ENCODE measurements at places on chromosomes 6 and 20.

DNA sequence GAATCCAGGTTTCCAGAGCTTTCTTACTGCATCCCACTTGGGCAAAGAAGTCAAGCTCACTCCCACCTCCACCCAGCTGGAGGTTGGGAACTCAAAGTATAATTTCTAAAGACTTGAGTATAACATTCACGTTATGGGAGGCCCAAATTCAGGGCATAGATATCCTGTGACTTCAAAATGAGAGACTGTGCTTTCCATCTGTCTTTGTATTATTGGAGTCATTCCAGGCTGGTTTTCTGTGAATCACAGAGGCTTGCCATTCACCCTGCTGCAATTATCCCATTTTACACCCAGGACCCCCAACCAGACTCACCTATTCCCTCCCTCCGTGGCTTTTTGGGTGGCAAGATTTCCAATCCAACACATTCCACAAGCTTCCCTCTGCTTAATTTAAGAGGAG lies 19.3 kb upstream of the SRC start:
- no peak for DNase-seq

GRCh38 chr20:5895626-5896025 lies 54.7 kb downstream of the TRMT6 start:
- DNase-seq: no peak

DNA sequence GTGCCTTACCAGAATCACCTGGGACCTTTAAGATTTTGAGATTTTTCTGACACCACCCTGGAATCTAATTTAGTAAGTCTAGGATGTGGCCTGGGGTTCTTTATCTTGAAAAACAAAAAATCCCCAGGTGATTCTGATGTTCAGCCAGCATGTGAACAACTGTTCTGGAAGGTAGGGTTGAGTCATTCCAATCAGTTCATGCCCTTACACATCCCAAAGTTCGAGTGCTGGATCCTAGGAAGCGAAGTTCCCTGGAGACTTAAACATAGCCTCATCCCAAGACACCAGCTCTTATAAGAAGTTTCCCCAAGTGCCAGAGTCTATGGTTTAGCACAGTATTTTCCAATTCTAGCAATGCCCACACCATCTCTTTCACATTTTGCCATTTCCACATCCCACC lies 6.3 kb upstream of the TSHZ2 start:
- no peak for DNase-seq

DNA sequence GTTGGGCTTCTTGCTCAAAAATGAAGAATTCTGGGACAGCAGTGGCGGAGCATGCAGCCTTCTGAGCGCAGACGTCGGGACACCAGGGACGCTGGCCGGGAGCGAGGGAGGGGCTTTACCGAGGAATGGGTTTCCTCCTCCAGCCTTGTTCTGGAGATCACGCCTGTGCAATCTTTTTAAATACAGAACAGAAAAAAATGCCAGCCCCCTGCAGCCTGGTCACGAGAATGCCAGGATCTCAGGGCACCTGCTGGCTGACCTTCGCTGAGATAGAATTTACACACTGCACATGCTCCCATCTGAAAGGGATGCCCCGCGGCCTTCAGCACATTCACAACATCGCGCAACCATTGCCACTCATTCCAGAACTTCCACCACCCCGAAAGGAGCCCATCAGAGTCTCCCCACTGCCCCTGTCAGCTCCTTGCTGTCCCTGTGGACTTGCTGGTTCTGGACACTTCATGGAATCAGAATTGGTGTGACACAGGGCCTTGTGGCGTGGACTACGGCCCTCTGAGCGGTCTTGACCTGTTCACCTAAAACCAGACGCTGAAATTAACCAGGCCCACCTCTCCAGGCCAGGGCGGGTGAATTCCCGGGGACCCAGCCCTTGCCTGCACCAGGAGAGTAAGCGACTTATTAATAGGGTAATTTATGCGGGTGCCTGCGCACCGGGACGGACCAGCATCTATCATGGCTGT lies 20.6 kb upstream of the BHLHE23 start:
- no peak for DNase-seq

DNA sequence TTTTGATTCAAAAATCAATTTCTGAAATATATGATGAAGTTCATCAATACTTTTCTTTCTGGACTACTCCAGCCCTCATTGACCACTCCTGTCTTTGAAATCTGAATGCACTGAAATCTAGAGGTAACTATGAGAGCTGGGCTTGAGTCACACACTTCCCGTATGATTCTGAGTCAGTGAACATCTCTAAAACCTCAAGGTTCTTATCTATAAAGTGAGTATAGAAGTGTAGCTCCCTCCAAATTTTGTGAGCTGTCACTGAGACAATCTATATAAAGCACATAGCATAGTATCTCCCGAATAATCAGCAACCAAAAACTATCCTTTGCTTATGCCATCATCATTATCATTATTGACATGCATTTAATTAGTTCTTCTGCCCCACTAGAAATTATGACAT lies 182.4 kb downstream of the TSHZ2 start:
- no peak for DNase-seq

DNA sequence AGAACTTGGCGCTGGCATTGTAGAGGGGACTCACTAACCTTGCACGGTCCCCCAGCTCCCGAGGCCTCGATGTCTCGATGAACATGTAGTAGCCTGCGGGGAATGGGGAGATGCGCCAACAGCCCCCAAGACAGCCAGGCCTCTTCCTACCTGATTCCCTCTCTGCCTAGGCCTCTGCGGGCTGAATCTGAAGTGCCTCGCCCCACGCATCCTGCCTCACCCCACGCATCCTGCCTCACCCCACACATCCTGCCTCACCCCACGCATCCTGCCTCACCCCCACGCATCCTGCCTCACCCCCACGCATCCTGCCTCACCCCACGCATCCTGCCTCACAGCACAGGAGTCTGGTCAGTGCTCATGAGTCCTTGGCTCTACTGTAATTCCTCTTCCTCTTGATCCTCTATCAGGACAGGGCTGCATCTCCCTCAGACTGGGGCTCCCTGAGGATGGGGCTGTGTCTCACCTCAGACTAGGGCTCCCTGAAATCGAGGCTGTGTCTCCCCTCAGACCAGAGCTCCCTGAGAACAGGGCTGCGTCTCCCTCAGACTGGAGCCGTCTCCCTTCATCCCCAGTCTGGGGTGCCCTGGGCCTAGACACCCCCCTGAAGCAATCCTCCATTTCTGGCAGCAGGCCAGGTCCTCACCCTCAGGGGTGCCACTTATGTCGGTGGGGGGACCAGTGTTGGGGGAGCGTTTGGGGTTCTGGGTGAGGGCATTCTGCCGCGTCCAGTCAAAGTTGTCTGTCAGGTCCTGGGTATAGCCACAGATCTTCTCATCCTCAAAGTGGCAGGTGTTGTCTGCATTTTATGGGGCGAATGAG lies 53.6 kb downstream of the MDGA1 start:
- DNase-seq: no peak

DNA sequence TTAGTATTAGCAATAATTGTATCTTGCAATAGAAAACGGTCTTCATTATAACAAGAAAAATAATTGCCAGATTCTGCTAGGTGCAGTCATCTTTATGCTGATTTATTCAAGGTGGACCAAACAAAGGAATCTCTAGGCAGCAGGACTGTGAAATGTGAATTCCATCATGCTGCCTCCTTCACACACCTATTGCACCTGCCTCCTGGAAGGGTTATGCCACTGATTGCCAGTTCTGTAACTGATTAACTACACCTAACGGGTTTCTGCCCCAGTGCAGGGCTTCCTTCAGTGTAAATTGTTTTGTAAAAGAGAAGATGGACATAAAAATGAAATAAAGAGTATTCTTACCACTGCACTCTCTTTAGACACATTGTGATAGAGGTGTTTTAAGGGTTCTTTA lies 96.1 kb downstream of the FOXO3 start:
- no peak for DNase-seq

GRCh38 chr6:113065611-113066010 lies 718.5 kb downstream of the RFPL4B start:
- DNase-seq: no peak

DNA sequence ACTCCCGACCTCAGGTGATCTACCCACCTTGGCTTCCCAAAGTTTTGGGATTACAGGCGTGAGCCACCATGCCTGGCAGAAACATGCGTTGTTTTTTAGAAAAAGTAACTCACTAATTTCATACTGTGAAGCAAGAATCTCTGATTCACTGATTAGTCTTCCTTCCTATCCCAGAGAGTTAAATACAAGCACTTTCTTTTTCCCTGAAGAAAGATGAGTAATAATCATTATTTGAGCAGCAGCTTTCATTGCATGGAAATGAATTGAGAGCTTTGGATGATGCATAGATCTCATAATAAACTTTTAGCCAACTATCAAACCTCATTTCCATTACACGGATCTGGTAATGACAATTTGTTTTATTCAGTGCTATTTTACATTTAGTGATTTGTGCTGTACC lies 892.5 kb upstream of the EYS start:
- no peak for DNase-seq

- DNase-seq: no peak
Observed at GRCh38 chr20:9520086-9520485, 5.7 kb downstream of the LAMP5 start.

GRCh38 chr6:41790045-41790444 lies 2.6 kb downstream of the TOMM6 start:
- DNase-seq: no peak

GRCh38 chr6:113674075-113674474 lies 183.1 kb upstream of the MARCKS start:
- DNase-seq: no peak

DNA sequence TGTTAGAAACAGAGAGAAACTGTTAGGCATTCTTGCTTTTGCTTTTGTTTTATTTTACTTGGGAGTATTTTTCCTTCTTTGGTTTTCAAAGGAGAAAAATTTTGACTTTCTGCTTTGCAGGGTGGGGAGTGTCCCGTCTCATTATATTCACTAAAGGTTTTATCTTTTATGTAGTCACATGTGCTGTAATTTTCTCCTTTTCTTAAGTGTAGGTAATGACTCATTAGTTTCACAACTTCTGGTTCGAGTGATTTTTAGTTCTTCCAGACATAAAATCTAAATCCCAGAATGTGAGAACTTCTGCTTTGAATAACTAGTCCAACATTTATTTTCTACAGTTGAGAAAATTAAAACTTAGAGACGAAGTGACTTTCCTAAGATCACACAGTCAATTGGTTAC lies 37.7 kb downstream of the ADGRF1 start:
- DNase-seq: no peak

GRCh38 chr20:18849131-18849530 lies 35.5 kb downstream of the SCP2D1 start:
- DNase-seq: no peak

DNA sequence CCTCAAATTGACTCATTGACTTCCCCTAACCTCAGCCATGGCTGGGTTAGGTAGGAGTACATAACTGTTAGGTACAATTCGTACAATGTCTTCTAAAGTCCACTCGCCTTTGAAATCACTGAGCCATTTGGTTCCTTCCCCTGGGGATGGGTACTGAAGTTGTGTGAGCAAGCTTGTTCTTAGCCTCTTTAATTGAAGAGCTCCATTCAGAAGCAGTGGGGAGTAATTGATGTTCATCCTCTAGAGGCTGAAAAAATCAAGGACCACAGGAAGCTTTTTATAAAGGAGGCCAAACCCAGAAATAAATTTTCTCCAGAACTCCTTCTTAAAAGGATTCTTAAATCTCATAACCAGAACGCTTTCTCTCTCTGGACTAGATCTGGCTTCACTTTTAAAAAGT lies 60.6 kb downstream of the ANKS1A start:
- no peak for DNase-seq

DNA sequence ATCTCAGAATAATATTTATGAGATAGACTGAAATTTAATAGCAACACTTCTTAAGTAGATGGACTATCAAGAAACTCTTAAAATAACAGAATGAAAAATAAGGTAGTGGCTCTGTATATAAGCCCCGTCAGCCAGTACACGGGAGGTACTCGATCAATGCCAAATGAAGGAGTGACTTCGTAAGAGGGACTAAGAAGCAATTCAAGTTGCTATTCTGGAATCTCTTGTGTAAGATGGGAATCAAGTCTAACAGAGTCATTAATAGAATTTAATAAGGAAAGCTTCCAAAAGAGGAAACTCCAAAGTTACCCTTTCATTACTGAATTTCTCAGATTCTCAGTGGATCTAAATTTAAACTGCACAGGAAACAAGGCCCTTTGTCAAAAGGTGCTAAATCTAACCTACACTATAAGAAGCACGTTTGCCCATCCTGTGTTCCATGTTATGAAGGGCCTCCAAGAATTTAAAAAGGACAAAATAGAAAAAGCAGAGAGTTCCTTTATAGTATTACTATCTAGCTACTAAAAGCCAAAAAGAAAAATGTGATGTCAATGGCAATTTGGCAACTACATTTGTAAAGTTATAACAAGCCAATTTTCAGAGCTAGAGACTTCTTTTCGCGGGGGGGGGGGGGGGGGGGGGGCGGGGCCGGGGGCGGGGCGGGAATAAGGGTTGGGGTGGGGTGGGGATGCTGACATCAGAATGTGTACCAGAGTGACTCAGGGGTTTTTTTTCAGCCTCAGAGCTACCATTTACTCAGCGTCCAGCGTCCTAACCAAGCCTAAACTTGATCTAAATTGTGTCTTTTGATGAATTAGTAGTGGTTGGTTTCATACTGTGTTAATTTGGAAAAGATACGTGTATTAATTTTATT lies 200.6 kb downstream of the GMPR start:
- no peak for DNase-seq

- peak; percentile 8 for DNase-seq
Observed at GRCh38 chr6:38973178-38974057, 75.2 kb upstream of the GLP1R start.

- DNase-seq: no peak
Observed at GRCh38 chr6:35044761-35045421, 96.2 kb downstream of the TCP11 start.

DNA sequence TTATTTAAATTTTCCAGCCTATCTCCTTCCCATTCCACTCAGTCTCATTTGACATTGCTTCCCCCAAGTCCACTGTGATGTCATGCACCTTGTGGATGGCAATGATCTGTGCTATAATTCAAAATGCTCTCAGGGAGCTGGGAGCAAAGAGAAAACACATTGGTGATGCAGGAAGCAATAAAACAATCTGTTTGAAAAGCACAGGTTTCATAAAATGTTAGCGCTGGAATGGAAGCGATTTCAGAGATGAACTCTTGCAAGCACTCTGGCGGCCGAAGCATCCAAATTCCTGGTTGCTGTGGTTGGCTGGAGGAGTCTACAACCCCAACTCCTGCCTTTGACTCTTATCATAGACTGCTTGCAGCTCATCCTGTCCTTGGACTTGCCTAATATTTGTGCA lies 167.0 kb downstream of the GMPR start:
- DNase-seq: no peak

GRCh38 chr6:44854712-44855443 lies 467.4 kb downstream of the CDC5L start:
- no peak for DNase-seq

- no peak for DNase-seq
Observed at GRCh38 chr6:96015518-96016333, at the start of gene FUT9. FUT9 (plus strand) TSS chr6:96015974; CDS start chr6:96203156, 187,182 bp downstream.

Measured in stimulated activated CD4-positive, alpha-beta T cell treated with anti-CD3 and anti-CD28 coated beads, TNF-alpha, amount 100 ng/mL, for 48 hours (primary cell).